Activated CD4-positive, alpha-beta T cell treated with anti-CD3 and anti-CD28 coated beads for 48 hours (primary cell): ENCODE measurements at places on chromosomes 12 and 14.

- DNase-seq = no peak
Observed at GRCh38 chr12:32418903-32419519, 19.7 kb downstream of the FGD4 start.

GRCh38 chr14:64946310-64947045 lies 3.9 kb upstream of the GPX2 start:
- DNase-seq = no peak

GRCh38 chr14:77864085-77864484 lies 64.2 kb downstream of the ADCK1 start:
- DNase-seq = no peak

DNA sequence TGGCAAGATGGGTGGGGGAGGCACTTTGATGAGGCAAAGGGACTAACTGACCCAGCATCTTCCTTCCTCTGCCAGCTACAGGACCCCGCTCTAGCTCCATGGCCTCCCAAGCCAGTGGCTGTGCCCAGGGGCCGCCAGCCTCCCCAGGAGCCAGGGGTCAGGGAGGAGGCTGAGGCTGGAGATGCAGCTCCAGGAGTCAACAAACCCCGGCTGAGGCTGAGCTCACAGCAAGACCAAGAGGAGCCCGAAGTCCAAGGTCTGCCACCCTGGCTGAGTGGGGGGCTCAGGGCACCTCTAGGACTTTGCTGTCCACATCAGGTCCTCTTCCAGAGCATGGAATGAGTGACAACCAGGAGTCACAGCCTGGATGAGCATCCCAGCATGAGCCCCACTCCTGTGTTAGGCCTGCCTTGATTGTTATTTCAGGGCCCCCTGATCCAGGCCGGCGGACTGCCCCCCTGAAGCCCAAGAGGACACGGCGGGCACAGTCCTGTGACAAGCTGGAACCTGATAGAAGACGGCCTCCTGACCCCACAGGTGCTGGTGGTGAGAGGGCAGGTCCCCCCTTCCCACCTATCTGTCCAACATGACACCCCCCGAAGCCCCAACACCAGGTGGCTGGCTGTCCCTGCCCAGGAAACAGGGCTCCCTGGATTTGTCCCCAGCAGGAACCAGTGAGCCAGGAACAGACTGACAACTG lies 2.5 kb upstream of the CPNE6 start:
- no peak for DNase-seq

- DNase-seq = no peak
Observed at GRCh38 chr12:115667116-115667515, 610.4 kb downstream of the MED13L start.

DNA sequence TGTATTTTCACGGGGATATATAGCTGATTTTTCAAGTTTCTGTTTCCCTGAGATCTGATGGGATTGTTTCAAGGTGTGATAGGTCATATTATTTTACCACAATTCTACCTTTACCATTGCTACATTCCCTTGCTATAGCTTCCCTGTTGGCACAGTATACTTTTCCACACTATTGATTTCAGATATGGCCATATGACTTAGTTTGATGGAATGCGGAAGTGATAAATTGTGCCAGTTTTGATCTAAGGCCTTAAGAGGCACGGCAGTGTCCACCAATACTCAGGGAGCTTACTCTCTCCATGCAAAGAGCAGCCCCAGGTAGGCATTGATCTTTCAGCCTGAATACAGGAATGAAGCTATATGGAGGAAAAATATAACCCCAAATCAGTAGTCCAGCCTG lies 315.7 kb downstream of the SLC16A7 start:
- DNase-seq = no peak
